Naive thymus-derived CD4-positive, alpha-beta T cell (primary cell): ENCODE measurements at places on chromosomes 4 and X.

DNA sequence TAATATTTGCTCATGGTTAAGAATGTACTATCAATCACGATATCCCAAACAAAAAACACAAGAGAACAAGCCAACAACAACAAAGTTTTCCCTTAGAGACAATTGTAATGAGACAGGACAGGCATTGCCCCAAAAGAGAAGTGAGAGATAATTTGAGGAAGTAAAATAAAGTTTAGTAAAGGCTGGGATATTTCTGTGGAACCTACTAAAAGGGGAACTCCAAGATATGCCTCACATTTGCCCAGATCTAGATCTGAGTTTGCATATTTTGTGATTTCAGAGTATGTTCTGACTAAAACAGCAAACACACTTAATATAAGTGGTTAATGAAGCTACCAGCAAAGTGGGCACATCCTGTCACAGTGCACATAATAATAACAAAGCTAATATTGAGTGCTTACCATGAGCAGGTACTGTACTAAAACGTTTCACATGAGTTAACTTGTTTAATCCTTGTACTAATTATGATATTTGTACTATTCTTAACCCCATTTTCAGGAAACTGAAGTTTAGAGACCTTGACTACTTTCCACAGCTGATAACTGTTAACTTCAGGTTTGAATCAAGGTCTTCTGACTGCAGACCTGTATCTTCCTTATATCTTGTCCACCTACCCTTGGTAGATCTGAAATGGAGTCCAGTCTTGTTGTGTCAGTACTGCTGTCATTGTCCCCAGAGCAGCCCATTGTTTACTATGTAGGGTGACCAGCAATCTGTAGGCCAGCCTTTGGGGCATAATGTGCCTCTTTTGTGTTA is 26.0 kb upstream of the BMP2K start:
- DNase-seq: no peak

DNA sequence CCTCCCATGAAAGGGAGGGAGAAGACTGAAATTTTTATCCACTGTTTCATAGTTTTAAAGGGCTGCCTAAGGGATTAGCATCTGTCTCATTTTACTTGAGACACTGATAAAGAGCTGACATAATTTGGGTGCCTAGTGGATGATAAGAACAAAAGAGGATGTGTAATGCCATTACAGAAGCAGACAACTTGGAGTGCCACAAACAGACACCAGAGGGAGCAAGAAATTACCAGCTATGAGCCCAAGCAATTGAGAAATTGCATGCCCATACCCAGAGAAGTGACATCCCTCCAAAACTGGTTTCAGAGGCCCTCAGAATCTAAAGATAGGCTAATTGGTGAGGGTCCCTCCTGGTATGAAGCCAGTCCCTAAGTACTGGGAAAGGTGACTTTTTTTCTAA is 38.5 kb upstream of the POU3F4 start:
- DNase-seq: no peak

DNA sequence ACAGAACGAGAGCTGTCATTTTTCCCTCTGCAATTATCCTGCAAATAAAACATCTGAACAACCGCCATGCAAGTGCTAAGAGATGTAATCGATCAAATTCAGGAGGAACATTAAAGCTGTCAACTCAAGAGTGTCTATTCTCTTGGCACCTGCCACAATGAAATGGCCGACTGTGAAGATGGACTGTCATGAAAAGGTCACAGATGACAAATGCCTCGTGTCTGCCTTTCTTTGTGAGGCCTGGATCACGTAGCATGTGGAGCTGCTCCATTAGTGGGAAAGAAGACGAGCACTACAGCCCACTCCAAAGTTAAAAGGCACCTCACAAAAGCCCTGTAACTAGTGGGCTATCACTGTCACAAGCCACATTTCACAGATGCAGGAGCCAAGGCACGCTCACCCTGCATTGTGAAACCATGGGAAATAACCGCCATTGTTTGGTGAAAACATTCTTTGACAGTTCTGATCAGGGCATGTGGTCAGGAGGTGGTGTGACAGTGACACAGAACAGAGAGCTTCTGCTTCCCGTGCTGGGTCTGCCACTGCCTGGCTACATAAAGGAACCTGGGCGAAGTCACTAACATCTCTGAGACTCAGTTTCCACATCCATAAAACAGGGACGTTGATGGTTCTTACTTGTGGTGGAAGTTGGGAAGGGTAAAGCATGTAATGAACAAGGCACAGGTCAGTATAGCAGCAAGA is 98.9 kb downstream of the EVC2 start:
- DNase-seq: no peak

DNA sequence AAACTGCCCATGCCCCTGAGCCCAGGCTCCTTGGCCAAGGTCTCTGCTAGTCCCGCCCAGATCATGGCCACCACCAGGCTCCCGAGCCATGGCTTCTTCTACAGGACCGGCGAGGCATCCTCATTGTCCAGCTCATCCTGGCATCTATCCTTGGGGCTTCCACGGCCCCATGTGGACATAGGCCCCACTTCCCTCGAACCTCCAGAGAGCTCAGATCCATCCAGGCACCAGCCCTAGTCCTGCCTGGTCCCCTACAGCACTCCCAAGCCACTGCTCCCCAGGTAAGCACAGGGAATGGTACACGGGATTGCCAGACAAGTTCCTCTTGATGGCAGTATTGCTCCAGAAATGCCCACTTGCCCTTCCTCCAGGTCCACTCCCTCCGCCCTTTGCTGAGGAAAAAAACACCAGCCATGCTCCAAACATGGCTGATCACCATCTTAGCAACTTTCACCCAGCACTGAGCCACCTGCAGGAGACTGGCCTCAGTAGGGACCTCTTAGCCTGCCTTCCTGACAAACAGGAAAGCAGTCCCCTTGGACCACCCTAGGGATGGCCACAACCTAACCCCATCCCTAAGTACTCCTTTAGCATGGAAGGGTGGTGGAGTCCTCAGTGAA is 272.1 kb upstream of the AGTR2 start:
- no peak for DNase-seq

DNA sequence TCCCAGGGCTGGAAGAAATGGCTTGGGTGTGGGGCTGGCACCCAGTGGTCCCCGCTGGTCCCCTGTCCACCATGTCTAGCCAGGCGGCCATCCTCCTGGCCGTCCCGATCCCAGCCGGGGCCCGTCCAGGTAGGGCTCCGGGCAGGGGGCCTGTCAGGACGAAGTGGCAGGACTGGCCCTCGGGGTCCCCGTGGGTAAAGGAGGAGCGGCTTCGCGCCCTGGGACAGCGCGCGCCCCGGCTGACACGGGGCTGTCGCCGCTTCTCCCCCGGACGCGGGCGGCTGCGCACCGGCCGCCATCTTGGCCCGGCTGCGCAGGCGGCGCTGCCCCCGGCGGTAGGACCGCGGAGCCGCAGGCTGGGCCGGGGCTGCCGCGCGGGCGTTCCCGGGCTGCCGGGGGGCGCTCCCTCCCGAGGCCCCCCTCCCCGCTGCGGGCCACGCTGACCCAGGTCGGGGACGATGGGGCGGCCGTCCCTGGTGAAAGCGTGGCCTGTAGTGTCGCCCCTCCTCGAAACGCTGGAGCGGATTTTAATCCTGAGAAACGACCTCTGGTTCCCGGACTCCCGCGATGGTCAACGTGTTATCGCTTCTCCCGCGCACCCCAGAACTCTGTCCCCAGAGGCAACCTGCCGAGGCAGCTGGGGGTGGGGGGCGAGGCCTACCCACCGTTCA is 60.4 kb upstream of the BCOR start:
- DNase-seq: no peak

DNA sequence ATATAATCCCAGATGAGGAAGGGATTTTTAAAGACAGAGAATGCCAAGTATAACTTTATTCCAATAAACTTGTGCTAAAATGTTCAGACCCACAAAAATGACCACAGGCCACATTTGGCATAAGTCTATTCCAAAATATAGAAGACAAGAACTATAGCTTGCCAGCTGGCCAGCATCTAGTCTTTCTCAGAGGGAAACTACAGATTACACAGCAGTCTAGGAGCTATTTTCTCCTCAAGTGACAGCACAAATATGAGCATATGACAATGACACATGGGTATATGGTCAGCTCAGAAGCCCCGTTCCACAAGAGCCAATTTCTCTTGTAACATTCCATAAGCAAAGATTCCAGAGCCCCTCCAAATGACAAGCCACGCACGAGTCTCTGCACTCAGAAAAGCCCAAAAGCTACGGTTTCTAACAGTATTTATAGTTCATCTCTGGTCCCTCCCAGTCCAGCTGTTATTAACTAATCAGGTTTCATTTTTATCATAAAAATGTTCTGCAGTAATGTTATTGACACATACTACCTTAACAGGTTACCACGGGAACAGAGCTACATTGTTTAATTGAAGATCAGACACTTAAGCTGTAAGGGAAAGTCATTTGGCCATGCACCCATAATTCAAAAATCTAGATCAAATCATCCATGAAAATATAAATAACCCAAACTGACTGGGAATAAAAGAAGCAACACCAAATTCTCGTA is 70.3 kb downstream of the RAB28 start:
- DNase-seq: no peak

DNA sequence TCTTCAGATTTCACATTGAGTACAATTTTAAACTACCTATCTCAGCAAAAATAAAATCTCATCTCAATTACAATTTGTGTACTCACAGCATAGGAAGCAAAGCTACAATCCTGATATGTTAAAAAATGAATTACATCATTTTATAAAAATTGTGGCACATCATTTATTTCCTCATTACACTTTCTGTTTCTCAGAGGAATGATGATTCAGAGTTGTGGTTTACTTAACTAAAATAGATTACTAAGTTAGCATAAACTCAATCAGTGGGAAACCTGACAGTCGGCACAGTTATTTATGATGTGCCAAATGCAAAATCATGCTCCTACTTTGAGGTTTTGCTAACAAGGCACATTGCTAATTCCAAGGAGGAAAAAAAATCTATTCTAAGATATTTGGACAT is 325.0 kb downstream of the FBXO8 start:
- DNase-seq: no peak

DNA sequence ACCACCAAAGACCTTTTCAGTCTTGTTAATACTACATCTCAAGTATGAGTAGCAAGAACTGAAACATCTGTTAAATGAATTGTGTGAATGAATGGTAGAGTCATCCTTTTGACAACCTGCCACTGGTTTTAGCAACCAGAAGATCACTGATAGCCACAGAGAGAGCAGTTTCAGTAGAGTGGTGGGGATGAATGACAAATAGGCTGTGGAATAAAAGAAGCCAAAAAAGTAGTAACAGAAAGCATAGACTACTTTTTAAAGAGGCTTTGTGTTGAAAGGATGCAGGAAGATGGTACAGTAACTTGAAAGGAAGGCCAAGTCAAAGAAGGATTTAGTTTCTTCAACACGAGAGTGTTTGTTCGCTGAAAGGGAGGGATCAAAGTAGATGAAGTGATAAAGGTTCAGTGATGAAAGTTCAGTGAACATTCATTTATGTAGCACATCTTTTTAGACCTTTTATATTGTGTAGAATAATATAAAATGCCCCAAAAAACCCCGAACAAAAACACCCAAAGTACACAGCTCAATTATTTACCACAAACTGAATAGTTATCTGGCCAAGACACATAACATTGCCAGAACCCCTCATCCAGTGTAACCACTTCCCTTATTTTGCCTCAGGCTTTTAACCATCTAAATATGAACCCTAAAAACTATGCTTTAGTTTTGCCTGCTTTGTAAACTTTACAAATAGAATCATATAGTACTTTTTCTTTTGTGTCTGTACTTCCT is 40.1 kb upstream of the EIF1AX start:
- DNase-seq: no peak

GRCh38 chr4:11710453-11711093 is 281.9 kb upstream of the HS3ST1 start:
- no peak for DNase-seq

- no peak for DNase-seq
These were observed 17.1 kb upstream of the MAN2B2 start for GRCh38 chr4:6557856-6558255.

GRCh38 chr4:88989990-88990389 is 67.0 kb downstream of the FAM13A start:
- no peak for DNase-seq

GRCh38 chr4:90443231-90443630 is 316.0 kb downstream of the CCSER1 start:
- DNase-seq: no peak

- no peak for DNase-seq
These were observed 1022.4 kb upstream of the DIAPH2 start for GRCh38 chrX:95662200-95662599.

DNA sequence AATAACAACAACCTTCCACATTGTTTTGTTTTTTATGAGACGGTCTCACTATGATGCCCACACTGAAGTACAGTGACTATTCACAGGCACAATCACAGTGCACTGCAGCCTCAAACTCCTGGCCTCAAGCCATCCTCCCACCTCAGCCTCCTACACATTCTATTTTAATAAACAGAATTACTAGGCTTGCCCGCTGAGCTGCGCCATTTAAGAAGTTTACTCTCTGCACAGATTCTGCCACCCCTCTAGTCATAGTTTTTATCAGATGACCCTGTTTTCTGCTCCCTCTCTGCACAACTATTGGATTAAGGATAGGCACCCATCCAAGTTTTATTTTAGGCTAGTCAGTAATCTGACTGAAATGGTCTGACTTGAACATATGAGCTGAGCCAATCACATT is 11.3 kb upstream of the COX18 start:
- no peak for DNase-seq

DNA sequence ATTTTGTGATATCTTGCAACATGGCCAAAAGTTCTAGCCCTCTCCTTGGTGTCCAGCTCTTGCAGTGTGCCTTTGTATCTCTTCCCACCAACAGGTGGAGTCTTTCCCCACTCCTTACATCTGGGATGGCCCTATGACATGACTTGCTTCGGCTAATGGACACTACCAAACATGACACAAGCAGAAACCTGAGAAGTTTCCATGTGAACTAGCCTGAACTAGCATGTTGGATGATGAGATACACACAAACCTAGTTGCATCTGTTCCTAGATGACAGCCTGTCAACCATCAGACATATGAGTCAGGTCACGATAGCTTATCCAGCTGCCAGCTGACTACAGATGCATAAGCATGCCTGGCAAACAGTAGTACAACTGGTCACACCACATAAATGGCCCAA is 207.5 kb upstream of the FTHL17 start:
- DNase-seq: no peak

- DNase-seq: no peak
These were observed 39.5 kb downstream of the SORBS2 start for GRCh38 chr4:185772391-185773093.

DNA sequence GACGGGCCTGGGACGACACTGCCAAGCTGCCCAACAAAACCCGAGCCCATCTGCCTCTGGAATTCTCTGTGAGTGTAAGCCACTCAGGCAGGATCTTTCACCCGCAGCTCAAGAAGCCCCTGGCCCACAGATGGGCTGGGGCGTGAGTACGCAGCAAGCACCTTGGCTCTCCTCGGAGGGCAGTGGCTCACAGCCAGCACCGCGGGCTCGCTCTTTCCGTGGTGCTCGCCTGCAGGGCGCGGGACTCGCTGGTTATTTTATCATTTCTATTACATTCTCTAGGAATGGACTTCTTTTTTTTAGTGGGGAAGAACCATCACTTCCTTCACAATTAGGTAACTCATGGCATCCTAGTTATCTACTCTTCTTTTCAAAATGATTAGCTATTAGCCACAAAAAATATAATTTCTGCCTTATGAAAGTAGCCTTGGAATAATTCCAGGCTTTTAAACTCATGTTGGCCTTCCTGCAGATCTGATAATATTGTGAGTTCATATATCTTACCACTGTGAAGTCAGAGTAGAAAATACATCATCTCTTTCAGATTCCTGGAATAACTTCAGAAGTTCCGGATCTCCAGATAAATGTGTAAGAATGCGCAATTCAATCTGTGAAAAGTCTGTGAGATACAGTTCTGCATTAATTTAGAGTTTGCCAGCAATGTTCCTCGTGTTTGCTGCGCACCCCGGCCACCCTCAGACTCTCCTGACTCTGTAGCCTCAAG is 68.6 kb downstream of the NAT8L start:
- no peak for DNase-seq
